ENCODE measurements at places on chromosomes 6 and 20.

- no peak for DNase-seq
Measured at GRCh38 chr20:37198932-37199660, 19.7 kb upstream of the MROH8 start.

DNA sequence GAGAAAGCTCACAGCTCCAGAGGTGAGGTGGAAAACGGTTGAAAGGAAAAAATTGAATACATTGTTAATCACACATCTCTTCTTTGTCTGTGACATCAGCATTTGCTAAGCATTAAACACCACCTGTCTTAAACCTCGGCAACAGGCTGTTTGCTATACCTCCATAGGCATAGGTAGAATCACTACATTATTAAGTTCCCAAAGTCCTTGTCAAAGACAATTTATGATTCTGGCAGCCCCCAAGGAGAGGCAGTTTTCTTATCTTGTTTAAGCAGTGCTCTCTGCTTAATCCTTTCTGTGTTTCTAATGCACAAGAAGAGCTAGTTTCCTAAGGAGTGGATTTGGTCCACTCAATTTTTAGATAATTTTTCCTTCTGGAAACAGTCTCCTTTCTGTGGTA, 249.7 kb downstream of the NKAIN2 start:
- DNase-seq = no peak

DNA sequence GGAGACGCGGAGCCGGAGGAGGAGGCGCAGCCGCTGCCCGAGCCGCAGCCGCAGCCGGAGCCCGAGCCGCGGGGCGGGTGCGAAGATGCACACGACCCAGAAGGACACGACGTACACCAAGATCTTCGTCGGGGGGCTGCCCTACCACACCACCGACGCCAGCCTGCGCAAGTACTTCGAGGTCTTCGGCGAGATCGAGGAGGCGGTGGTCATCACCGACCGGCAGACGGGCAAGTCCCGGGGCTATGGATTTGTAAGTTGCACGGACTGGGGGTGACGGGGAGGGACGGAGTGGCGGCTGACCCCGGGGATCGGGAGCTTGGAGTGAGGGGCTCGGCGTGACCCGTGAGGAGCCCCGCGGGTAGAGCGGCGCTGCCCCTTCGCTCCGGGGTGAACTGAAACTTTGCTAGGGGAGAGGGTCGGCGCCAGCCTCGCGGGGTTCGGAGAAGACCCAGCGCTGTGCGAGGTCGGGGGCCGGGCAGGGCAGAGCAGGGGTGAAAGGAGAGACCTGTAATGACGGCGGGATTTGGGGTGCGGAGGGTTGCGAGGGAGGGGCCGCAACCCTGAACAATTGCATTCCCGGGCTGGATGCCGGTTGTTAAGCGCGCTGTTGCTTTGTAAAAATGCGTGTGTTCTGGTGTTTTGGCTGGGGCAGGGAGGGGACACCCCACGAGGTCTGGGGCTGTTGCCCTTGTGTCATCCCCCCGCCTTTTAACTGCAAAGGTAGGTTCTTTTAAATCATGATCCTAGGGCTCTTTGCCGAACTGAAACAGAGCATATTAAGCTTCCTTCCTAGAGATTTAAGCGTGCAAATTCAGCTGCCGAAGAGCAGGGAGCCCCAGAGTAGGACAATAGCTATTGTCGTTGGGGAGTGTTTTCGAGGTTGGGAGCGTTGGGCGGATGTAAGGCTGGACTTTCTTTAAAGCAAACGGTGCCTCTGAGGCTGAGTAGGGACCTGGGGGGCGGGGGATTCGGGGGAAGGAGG, 628 bp downstream of the RBM24 start:
- peak; percentile 7 for DNase-seq

DNA sequence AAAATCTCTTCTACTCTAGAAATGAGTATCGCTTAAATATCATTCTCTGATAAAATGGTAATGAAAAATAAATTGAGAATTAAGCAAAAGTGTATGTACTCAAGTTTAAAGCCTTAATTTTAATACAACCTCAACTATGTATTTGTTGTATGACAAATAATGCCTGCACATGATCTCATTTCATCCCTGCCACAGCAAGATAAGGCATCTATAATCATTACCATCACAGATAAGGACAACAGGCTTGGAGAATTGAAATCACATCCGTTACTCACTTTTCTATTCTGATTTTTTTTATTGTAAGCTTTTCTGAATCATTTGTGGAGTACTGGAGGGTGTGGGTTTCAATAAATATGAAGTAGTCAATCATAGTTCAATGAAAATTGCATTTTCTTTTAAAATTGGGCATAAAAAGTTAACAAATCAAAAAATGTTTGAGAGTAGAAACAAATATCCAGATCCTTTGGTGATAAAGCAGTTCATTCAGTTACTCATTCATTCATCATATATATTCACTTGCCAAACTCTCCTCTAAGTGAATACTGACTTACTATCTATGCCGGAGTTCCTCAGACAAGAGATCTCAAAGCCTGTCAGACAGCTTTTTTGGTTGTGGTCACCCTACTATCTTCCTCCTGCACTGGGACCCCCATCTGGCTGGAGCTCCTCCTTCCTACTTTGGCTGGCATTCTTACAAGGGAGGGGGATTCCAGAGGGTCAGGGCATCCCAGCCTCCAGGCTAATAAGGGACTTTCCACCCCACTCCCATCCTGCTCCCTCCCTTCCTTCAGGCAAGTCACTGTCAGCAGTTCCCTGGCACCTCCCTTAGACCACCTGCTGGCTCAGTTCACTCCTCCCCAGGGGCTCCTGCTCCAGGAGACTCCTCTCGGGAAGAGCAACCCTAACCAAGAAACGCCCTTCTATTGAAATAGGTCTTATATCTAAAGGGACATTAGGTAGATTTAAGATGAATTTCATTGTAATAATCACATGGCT, 118.6 kb downstream of the OGFRL1 start:
- DNase-seq = no peak

GRCh38 chr6:75842191-75842590, 93.2 kb downstream of the MYO6 start:
- no peak for DNase-seq

GRCh38 chr20:64063389-64064144, 569 bp downstream of the TCEA2 start:
- DNase-seq = no peak
